CD4-positive, alpha-beta memory T cell (primary cell): ENCODE measurements at places on chromosomes 5 and 9.

DNA sequence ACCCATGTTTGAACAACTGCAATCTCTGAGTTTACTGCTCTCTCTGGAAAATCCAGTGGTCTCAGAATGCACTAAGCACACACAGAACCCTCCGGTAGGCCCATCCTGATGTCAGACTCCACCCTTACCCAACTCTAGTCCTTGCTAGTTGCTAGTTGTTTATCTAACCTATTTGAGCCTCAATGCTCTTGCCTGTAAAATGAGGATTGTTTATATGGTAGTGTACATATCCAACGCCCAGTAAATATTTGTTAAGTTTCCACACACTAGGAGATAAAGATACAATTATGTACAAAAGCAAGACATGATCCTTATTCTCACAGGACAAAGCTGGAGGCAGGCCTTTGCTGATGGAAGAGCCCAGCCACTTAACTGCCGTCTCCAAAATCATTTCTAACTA is 192.2 kb downstream of the SPOCK1 start:
- H3K4me1 ChIP-seq, result no peaks in the 10 kb centered on the region
- no peak overlapping the region for H3K4me3 ChIP-seq
- no peak for DNase-seq
- no peaks in the 10 kb centered on the region for H3K36me3 ChIP-seq

- H3K4me1 ChIP-seq, result no peaks in the 10 kb centered on the region
- no peaks in the 10 kb centered on the region for H3K36me3 ChIP-seq
- H3K27me3 ChIP-seq, result no peaks in the 10 kb centered on the region
- DNase-seq, result no peak
- no peak overlapping the region for H3K4me3 ChIP-seq
These were observed 4.4 kb downstream of the IL33 start for GRCh38 chr9:6219981-6220380.

GRCh38 chr5:144335561-144335960 is 164.9 kb downstream of the KCTD16 start:
- H3K36me3 ChIP-seq, result no peaks in the 10 kb centered on the region
- no peak overlapping the region for H3K27ac ChIP-seq
- no peak overlapping the region for H3K4me3 ChIP-seq

GRCh38 chr5:132853790-132854189 is 12.5 kb downstream of the GDF9 start:
- no peak overlapping the region for H3K27ac ChIP-seq
- no peaks in the 10 kb centered on the region for H3K27me3 ChIP-seq
- no peak for DNase-seq
- H3K4me3 ChIP-seq, result no peak overlapping the region
- H3K36me3 ChIP-seq, result no peaks in the 10 kb centered on the region

- H3K27me3 ChIP-seq, result no peaks in the 10 kb centered on the region
- no peak for DNase-seq
- H3K27ac ChIP-seq, result no peak overlapping the region
- H3K36me3 ChIP-seq, result no peaks in the 10 kb centered on the region
- no peaks in the 10 kb centered on the region for H3K4me1 ChIP-seq
These were observed 100.1 kb upstream of the TNFAIP8 start for GRCh38 chr5:119255571-119256356.

- H3K4me1 ChIP-seq, result peaks cover 5% of the 10 kb centered on the region
- H3K27ac ChIP-seq, result no peak overlapping the region
- H3K36me3 ChIP-seq, result no peaks in the 10 kb centered on the region
- DNase-seq, result no peak
These were observed 30.7 kb upstream of the IL31RA start for GRCh38 chr5:55820488-55820887.

GRCh38 chr5:94983861-94984535 is 300.9 kb downstream of the MCTP1 start:
- no peaks in the 10 kb centered on the region for H3K36me3 ChIP-seq
- no peaks in the 10 kb centered on the region for H3K4me1 ChIP-seq
- no peak overlapping the region for H3K27ac ChIP-seq
- H3K27me3 ChIP-seq, result no peaks in the 10 kb centered on the region
- no peak overlapping the region for H3K4me3 ChIP-seq

DNA sequence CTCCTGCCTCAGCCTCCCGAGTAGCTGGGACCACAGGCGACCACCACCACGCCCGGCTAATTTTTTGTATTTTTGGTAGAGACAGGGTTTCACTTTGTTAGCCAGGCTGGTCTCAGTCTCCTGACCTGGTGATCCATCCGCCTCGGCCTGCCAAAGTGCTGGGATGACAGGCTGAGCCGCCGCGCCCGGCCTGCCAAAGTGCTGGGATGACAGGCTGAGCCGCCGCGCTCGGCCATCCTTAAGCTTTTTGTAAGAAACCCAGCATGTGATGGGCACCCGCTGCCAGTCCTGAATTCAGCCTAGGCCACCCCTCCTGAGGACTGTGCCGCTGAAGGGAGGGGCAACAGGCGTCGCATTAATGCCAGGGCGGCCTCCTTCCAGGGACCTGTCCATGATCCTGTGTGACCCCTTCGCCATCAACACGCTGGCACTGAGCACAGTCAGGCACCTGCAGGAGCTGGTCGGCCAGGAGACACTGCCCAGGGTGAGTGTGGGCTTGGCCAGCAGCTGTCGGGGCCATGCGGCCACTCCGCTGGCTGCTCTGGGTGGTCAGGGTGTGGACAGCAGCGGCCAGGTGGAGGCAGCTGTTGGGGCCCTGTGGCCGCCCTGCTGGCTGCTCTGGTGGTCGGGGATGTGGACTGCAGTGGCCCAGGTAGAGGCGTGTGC is 10.5 kb downstream of the NELFB start:
- H3K4me1 ChIP-seq, result no peaks in the 10 kb centered on the region
- no peak overlapping the region for H3K4me3 ChIP-seq
- peaks cover 27% of the 10 kb centered on the region for H3K36me3 ChIP-seq
- H3K27me3 ChIP-seq, result no peaks in the 10 kb centered on the region

GRCh38 chr9:27117489-27118135 is 8.6 kb downstream of the TEK start:
- no peak overlapping the region for H3K27ac ChIP-seq
- no peaks in the 10 kb centered on the region for H3K36me3 ChIP-seq
- no peak overlapping the region for H3K4me3 ChIP-seq
- H3K27me3 ChIP-seq, result no peaks in the 10 kb centered on the region
- no peaks in the 10 kb centered on the region for H3K4me1 ChIP-seq

GRCh38 chr9:6450641-6451375 is 37.8 kb downstream of the UHRF2 start:
- H3K4me1 ChIP-seq, result peaks cover 37% of the 10 kb centered on the region
- H3K27ac ChIP-seq, result no peak overlapping the region

DNA sequence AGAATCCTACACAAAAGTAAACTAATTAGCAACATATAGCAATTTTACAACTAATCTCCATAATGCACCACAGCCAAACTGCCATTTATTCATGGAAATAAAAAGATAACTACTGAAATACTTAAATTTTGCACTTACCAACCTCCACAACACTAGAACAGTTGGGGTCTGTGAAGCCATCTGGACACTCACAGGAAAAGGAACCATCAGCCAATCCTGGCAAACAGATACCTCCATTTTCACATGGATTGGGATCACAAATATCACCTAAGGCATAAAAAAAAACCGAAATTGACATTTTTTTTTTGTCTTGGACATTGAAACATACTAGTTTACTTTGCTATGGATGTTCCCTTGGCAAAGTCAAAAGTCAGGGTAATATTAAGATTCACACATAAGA is 130.7 kb downstream of the EDIL3 start:
- no peak for DNase-seq
- H3K27ac ChIP-seq, result no peak overlapping the region
- H3K27me3 ChIP-seq, result no peaks in the 10 kb centered on the region
- no peak overlapping the region for H3K4me3 ChIP-seq

- H3K36me3 ChIP-seq, result no peaks in the 10 kb centered on the region
- H3K27ac ChIP-seq, result no peak overlapping the region
- DNase-seq, result no peak
- no peak overlapping the region for H3K4me3 ChIP-seq
- no peaks in the 10 kb centered on the region for H3K27me3 ChIP-seq
These were observed 78.4 kb downstream of the GLDC start for GRCh38 chr9:6567140-6567591.

GRCh38 chr5:65854925-65855324 is 71.5 kb upstream of the ERBIN start:
- no peaks in the 10 kb centered on the region for H3K36me3 ChIP-seq
- H3K27me3 ChIP-seq, result no peaks in the 10 kb centered on the region
- no peak for DNase-seq
- no peak overlapping the region for H3K4me3 ChIP-seq

- no peaks in the 10 kb centered on the region for H3K36me3 ChIP-seq
- no peaks in the 10 kb centered on the region for H3K4me1 ChIP-seq
- no peak overlapping the region for H3K4me3 ChIP-seq
- no peak overlapping the region for H3K27ac ChIP-seq
- H3K27me3 ChIP-seq, result no peaks in the 10 kb centered on the region
These were observed 133.2 kb downstream of the MTX3 start for GRCh38 chr5:79857714-79858409.

DNA sequence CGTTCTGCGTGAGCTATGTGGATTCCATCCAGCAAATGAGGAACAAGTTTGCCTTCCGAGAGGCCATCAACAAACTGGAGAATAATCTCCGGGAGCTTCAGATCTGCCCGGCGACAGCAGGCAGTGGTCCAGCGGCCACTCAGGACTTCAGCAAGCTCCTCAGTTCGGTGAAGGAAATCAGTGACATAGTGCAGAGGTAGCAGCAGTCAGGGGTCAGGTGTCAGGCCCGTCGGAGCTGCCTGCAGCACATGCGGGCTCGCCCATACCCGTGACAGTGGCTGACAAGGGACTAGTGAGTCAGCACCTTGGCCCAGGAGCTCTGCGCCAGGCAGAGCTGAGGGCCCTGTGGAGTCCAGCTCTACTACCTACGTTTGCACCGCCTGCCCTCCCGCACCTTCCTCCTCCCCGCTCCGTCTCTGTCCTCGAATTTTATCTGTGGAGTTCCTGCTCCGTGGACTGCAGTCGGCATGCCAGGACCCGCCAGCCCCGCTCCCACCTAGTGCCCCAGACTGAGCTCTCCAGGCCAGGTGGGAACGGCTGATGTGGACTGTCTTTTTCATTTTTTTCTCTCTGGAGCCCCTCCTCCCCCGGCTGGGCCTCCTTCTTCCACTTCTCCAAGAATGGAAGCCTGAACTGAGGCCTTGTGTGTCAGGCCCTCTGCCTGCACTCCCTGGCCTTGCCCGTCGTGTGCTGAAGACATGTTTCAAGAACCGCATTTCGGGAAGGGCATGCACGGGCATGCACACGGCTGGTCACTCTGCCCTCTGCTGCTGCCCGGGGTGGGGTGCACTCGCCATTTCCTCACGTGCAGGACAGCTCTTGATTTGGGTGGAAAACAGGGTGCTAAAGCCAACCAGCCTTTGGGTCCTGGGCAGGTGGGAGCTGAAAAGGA is 10.9 kb downstream of the QRFP start:
- DNase-seq, result no peak
- H3K4me3 ChIP-seq, result no peak overlapping the region
- no peak overlapping the region for H3K27ac ChIP-seq
- no peaks in the 10 kb centered on the region for H3K4me1 ChIP-seq

- no peaks in the 10 kb centered on the region for H3K27me3 ChIP-seq
- no peaks in the 10 kb centered on the region for H3K36me3 ChIP-seq
- DNase-seq, result no peak
- H3K4me1 ChIP-seq, result peaks cover 12% of the 10 kb centered on the region
- H3K27ac ChIP-seq, result no peak overlapping the region
These were observed 16.3 kb upstream of the FYB1 start for GRCh38 chr5:39235648-39236047.

DNA sequence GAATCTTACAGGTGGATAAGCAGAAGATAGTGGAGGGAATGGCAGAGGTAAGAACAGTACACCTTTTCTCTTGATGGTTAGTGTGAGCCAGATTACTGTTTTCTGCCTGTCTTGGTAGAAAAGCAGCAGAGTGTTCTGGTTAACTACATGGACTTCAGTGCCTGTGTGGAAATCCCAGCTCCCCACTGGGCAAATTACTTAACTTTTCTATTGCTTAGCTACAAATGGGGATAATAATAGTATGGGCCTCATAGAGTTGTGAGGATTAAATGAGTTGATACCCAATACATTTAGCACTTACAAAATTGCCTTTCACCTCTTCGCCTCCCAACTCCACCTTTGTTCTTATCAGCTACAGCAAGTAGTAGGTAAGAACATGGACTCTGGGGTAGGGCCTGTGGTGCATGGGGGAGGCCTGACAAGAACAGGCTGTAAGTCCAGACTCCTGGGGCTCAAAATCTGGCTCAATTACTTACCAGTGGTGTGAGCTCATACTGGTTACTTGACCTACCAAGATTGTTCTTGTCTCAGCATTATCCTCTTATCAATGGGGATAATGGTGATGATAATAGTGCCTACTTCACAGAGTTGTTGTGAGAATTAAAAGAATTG is 125.1 kb downstream of the LIFR start:
- DNase-seq, result no peak
- no peak overlapping the region for H3K27ac ChIP-seq
- no peaks in the 10 kb centered on the region for H3K27me3 ChIP-seq
- H3K36me3 ChIP-seq, result no peaks in the 10 kb centered on the region

DNA sequence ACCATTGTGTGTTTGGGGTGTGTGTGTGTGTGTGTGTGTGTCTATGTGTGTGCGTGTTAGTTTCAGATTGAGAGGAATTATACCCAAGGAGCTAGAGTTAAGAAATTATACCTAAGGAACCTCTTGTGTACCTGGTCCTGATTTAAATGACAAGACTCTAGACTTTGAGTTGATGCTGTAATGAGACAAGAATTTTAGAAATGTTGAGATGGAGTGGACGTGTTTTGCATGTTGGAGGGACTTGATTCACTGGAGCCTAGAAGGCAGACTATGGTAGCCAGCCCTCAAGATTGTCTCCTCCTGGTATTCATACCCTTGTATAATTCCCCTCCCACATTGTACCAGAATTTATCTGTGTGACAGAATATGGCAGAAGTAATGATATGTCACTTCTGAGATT is 52.4 kb upstream of the HSPB3 start:
- H3K27me3 ChIP-seq, result no peaks in the 10 kb centered on the region
- no peak for DNase-seq
- no peaks in the 10 kb centered on the region for H3K4me1 ChIP-seq
- H3K27ac ChIP-seq, result no peak overlapping the region
- H3K4me3 ChIP-seq, result no peak overlapping the region

DNA sequence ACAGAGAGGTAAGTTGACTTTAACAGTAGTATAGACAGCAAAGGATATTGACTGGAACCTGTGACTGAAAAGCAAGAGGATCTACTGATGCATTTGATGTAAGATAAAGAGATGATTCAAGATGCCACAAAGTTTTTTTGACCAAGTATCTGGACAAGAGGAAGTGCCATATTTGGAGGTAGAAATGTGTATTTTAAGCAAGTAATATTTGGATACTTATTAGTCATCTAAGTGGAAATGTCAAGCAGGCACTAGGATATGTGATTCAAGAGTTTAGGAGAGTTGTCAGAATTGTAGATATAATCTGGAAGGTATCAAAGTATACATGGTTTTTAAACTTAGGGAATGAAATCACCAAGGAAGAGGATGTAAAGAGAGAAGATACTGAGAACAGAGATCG is 686.1 kb upstream of the CHD1 start:
- H3K27me3 ChIP-seq, result no peaks in the 10 kb centered on the region
- no peak for DNase-seq
- no peaks in the 10 kb centered on the region for H3K4me1 ChIP-seq
- H3K27ac ChIP-seq, result no peak overlapping the region
